ENCODE measurements at places on chromosomes 7 and 10.

- DNase-seq: no peak
Measured at GRCh38 chr7:98968621-98969020, 90.3 kb downstream of the TRRAP start.

GRCh38 chr10:116836083-116836482, 13.2 kb upstream of the ENO4 start:
- no peak for DNase-seq

GRCh38 chr7:121807078-121807477, 65.9 kb upstream of the PTPRZ1 start:
- DNase-seq: no peak

DNA sequence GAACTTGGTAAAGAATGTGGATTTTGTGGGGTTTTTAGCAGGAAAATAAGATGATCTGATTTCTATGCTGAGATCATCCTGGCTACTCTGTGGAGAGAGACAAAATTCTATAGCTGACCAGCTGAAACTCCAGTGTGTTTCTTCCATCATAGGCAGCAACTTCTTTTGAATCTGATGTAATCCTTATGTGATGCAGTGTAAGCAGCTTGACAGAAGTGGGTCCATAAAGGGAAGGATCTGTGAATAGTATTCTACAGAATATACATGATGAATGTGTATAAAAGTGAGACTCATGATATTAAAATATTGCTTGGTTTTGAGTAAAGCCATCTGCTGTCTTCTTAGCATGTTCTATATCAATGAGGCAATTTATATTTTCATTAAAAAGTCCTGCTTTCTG, 4.4 kb downstream of the MYO3A start:
- no peak for DNase-seq

GRCh38 chr10:34113504-34114225, 701.4 kb downstream of the PARD3 start:
- DNase-seq: no peak

GRCh38 chr10:130362308-130362761, 226.1 kb downstream of the GLRX3 start:
- DNase-seq: no peak

DNA sequence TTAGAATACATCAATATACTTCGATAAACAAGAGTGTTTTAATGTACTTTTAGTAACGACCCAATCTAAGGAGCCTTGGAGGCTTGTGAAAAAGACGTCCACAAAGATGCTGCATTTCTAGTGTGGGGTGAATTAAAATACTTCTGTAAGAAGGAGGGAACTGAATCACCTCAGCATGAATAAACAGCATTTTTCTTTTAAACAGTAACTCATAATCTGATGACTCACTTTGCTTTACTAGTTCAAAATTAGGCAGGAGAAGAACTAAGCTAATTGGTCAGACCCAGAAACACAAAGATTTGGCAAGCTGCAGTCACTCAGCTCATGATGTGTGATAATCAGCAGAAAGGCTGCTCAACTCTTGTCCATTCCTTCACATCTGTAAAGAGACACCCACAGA, 24.2 kb downstream of the NCOA4 start:
- DNase-seq: peak; percentile 25

- DNase-seq: peak; percentile 79
Measured at GRCh38 chr7:98555403-98555802, 61.7 kb upstream of the NPTX2 start.

- no peak for DNase-seq
Measured at GRCh38 chr10:48282829-48283228, 8.3 kb upstream of the FRMPD2 start.

- no peak for DNase-seq
Measured at GRCh38 chr7:100818366-100818765, 9.0 kb downstream of the EPHB4 start.

- DNase-seq: no peak
Measured at GRCh38 chr7:27198871-27199801, 755 bp downstream of the HOXA13 start.

DNA sequence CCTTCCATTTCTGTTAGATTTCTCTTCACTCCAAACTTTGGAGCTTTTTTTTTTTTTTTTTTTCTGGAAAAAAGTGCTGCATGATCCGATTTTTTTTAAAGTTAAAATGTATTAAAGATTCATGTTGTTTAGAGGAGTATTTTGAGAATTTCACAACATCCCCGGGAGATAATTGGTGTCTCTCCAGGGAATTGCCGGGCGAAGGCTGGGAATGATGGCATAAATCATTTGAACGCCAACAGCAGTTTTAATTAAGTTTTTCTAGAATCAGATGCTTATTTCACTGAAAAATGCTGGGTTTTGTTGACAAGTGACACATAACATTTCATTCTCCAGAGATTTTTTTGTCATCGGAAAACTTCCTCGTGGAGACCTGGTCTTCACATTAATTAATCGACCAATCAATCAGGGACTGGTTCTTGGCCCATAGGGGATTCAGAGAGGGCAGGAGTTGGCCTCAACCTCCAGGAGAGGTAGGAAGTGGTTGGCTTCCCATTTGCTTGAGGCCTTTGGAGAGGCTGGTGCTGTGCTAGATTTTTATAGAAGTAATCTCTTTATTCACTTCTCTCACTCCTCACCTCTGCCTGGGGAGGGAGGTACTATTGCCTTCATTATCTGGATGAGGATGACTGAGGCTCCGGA, 439.4 kb downstream of the TYW1 start:
- no peak for DNase-seq

- DNase-seq: peak; percentile 79
Measured at GRCh38 chr10:69994262-69994661, 58.4 kb upstream of the MACROH2A2 start.

DNA sequence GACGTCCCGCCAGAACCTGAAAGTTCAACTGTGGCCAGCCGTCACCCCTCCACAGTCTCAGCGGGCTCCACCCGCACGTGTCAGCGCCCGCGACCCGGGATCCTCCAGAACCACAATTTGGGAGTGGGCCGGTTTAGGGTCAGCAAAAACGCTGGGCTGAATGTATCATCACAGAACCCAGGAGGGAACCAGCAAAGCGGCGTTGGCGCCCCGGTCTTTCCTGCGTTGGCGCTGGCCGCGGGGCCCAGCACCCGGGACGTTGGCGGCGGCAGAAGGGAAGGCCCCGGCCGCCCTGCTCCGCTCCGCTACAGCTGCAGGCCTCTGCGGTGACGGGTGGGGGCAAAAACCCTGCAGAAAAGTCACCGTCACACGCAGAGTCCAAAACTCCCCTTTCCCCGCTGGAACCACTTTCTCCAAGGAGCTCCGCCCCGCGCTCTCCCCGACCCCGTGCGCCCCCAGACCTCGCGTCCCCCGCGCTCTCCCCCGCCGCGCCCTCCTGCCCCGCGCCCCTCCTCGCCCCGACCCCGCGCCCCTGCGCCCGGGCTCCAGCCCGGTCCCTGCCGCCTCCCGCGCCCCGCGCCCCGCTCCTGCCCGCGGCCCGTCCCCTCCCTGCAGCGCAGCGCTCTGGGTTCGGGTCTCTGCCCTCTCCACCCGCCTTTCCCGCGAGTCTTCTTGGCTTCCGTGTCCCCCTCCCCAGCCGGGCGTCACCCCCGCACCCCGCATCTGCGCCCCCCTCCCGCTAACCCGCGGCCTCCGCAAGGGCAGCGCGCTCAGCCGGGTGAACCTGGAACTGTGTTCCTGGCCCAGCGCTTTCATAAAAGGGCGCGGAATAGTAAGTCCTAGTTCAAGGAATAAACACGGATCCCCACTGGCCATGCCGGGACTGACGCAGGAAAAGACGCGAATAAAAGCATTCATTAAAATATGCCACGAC, 24.0 kb upstream of the RNF32 start:
- no peak for DNase-seq

GRCh38 chr7:79619216-79619615, 165.7 kb upstream of the MAGI2 start:
- no peak for DNase-seq

GRCh38 chr10:106310596-106310995, 853.9 kb downstream of the SORCS1 start:
- DNase-seq: no peak

GRCh38 chr7:17183630-17184328, 114.7 kb upstream of the AHR start:
- DNase-seq: no peak

GRCh38 chr10:132601567-132601966, 64.0 kb downstream of the INPP5A start:
- no peak for DNase-seq

DNA sequence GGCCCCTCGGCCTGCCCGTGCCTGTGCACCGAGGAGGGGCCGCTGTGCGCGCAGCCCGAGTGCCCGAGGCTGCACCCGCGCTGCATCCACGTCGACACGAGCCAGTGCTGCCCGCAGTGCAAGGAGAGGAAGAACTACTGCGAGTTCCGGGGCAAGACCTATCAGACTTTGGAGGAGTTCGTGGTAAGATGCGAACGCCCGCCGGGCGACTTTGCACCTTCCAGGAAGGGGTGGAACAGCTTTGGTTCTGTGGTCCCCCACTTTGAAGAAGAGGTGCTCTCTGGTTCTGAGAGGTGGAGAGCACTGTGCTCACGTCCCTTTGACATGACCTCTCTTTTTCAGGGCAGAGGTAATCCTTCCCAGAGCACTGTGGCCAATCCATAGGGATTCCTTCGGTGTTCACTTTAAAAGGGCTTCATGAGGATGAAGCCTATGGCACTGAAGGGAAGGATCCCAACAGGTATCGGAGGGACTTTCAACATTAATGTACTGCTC, 2.6 kb downstream of the VWC2 start:
- no peak for DNase-seq

DNA sequence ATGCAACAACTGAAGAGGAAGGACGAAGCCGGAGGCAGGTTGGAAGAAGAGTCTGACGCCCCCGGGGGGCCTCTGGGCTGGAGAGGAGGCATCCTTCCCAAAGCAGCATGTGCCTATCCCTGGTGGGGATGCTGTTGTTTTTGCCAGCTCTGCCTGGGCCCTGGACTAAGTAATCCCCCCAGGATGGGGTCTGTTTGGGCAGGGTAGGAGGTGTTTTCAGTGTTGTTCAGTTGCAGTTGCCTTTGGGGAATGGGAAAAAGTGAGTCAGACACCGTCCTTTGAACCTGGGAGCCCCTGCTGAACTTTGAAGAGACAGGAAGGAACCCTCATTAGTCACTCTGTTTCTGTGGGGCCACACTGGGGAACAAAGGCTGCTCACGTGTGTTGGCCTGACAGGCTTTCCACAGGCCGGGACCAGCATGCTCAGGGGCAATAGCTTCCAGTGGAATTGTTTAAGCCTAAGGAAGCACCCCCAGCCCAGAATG, 35.2 kb upstream of the GDF10 start:
- no peak for DNase-seq

DNA sequence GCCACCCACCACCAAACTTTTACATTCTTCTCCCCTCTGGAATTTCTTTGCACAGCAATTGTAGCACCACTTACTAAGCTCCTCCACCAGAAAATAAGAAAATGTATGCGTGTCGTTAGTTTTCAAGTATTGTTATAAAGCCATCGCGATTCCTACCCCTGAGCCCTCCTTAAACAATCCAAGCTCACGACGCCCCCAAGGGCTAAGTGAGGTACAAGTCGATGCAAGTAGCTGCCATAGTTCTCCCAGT, 1.3 kb downstream of the FRAT2 start:
- peak; percentile 57 for DNase-seq

GRCh38 chr7:5497295-5498103, 73.9 kb upstream of the TNRC18 start:
- no peak for DNase-seq

DNA sequence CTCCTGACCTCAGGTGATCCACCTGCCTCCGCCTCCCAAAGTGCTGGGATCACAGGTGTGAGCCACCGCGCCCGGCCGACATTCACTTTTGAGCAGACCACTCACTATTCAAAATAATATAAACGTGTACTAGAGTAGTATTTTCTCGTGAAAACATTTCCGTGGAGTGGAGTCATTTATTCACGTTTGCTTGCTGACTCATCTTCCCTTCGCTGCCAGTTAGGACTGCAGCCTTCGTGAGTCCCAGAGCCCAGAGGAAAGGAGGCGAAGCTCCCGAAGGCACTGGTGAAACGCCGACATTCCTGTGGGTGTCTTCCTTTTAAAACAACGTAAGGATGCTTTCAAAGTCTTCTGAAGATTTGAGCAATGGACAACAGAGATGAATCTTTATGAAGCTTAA, 10.9 kb upstream of the INPP5A start:
- no peak for DNase-seq

DNA sequence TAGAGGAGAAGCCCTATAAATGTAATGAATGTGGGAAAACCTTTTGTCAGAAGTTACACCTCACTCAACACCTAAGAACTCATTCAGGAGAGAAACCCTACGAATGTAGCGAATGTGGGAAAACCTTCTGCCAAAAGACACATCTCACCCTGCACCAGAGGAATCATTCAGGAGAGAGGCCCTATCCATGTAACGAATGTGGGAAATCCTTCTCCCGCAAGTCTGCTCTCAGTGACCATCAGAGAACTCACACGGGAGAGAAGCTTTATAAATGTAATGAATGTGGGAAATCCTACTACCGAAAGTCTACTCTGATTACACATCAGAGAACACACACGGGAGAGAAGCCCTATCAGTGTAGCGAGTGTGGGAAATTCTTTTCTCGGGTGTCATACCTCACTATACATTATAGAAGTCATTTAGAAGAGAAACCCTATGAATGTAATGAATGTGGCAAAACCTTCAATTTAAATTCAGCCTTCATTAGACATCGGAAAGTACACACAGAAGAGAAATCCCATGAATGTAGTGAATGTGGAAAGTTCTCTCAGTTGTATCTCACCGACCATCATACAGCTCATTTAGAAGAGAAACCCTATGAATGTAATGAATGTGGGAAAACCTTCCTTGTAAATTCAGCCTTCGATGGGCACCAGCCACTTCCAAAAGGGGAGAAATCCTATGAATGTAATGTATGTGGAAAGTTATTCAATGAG, 18.9 kb downstream of the RBAK start:
- no peak for DNase-seq

DNA sequence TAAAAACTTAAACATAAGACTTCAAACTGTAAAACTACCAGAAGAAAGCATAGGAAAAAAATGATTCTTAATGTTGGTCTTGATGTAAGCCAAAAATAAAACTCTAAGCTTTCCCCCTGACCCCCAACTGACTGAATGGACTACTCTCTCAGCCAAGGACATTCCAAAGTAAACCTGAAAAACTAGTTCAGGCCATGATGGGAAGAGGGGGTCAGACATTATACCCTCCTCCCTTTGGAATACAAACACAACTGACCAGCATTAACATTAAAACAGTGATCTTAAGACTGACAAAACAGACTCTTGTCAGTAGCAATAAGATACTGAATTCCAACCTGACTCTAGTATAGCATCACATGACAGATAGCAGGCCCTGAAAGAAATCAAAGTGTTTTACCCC, 13.5 kb upstream of the LRGUK start:
- no peak for DNase-seq

DNA sequence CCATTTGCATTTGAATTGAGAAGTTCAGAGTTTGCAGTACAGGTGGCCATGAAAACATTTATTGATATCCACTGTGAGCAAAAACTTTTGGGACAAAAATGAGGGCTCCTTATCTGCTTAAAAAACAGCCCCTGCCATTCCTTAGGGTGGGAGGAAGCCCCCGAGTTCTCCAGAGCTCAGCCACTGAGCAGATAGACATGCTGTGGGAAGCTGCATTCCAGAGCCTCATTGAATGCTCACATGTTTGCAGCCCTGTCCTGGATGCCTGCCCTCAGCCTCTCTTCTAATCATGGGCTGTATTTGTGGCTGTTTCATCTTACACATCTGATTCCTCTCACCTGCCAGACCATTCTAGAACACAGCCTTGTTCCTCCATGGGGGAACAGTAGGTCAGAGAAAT, 33.3 kb downstream of the PLPP4 start:
- DNase-seq: no peak

- peak; percentile 83 for DNase-seq
Measured at GRCh38 chr7:129569811-129570215, 41.7 kb upstream of the NRF1 start.

GRCh38 chr7:93374345-93374940, 142.3 kb downstream of the VPS50 start:
- peak; percentile 30 for DNase-seq

Data from RWPE1 (cell line).